ENCODE measurements at places on chromosomes 6 and 20.
A peak's percentile ranks its signal among the peaks of the same experiment; 100 is the strongest.

DNA sequence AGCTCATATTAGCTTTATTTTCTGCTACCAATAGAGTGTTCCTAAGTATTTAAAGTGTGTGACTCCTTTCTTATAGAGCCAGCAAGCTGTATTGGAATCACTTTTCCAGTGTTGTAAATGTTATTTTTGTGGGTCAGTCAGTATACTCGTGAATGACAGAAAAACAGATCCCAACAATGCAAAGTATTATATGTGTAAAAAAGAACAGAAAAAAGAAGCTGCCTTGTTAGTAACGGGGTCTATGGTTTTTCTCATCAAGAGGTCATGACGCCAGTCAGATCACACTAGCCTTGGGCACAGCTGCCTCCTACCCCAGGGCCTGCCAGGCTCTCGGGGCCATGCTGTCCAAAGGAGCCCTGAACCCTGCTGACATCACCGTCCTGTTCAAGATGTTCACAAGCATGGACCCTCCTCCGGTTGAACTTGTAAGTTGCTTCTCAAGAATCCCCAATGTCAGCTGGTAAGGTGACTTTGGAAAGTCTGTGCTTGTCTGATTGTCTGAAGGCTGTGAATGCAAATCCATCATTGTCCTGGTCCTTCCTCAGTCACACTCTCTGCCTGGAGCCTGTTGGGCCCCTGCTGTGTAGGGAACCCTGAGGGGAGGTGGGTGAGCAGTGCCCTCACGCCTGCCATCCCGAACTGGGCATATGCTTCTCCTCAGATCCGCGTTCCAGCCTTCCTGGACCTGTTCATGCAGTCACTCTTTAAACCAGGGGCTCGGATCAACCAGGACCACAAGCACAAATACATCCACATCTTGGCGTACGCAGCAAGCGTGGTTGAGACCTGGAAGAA lies 9.8 kb downstream of the NELFCD start:
- DNase-seq: no peak

- no peak for DNase-seq
These were observed 3.1 kb upstream of the ATXN1 start for GRCh38 chr6:16764188-16764950.

DNA sequence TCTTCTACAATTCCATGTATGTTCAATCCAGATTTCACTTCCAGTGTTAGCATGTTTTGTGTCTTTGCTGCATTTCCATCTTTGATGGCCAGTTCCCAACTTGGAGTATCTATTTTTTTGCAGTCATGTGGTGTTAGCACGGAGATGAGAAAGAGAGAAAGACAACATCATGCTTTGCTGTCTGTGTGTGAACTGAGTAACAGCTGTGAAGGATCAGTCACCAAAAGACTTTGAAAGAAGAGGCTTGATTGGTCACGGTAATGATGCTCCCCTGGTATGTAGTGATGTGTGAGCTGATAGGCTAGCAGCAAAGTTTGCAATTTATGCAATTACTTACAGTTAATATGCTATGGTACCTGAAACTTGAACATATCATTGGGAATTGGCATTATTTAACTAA lies 731.3 kb upstream of the NRSN1 start:
- no peak for DNase-seq

- DNase-seq: peak; percentile 11
These were observed 55.6 kb upstream of the CARMIL1 start for GRCh38 chr6:25223490-25223991.

- no peak for DNase-seq
These were observed 97.2 kb downstream of the HDGFL1 start for GRCh38 chr6:22666586-22666985.

DNA sequence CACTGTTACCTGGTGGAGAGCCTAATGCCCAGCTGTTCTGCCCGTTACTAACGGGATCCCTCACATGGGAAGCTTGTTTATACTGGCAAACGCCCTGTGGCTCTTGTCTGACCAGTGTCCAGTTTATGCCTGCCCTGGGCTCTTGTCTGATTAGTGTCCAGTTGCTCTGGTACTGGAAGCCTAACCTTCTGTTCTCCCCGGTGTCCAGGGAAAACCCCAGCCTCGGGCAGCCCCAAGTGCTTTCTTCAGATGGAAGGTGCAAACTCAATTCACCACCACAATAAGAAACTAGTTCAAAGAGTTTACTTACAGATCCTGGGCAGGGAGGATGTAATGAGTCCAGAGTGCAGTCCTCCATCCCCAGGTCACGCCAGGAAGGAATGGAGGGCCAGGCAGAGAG lies 148.4 kb downstream of the TBXT start:
- no peak for DNase-seq

All from SW 1271 (cell line).